ENCODE measurements at places on chromosomes 4 and X.

DNA sequence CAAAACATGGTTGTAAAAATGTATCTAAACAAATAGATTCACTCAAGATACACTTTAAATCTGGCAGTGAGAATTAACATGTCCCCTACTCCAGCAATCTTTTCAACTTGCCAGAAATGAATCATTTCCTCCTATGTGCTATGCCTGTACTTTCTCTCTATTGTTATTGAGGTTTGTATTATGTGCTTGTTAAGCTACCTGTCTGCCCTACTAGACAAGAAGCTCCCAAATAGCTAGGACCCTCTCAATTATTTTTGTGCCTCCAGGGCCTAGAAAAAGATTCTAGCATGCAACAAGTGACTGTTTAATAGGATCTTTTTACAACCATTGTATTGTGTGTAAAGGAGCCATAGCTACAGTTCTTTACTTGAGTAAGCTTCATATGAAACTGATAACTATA, 3.5 kb upstream of the SAP30 start:
- DNase-seq, result no peak

DNA sequence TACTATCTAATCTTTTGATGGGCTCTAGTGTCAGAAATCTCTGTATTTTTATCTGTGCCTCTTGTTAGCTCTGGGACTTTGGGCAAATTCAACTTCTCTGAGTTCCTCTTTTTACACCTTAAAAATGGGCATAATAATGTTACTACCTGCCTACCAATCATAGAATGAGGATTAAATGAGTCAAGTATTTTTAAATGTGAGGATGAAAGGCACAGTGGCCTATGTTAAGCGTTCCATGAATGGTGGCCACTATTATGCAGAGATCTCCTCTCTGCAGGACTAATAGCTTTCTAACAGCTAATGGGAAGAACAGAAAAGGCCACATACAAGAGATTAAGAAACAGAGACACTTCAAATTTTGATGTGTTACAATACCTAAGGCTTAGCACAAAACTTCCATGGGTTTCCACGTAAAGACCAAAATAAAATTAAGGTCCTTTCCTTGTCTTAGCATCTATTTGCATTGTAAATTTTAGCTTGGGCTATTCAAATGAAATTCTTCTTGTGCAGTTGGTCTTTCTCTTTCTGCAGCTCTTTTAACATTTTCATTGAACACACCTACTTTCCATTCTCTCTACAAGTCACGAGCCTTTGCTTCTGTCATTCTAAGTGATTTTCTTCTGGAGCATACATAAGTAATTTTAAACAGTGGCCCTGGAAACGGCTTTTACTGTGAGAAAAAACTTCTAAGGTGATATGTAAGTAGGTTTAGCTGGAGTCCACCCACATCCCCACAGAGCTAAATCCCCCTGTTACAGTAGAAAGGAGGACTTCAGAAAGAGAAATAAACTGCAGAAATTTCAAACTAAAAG, 117.9 kb upstream of the MED14 start:
- no peak for DNase-seq

- no peak for DNase-seq
Observed at GRCh38 chr4:106364282-106364681, 4.3 kb downstream of the GIMD1 start.

DNA sequence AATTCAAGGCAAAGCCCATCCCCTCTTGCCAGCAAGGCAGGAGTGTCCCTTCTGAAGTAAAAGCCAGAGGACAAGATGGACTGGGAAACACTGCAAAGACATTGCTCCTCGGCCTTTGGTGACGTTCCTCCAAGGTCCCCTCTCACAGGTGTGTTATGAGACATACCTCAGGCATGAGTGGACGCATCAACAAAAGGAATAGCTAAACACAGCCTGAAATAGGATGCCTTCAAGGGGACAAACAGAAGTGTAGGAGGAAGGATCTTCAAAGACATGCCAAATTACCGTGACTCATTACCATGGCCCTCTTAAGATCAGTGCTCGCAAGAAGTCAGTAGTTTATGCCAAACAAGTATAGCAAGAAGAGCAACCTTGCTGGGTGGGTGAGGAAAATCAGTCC, 6.0 kb upstream of the IDS start:
- DNase-seq, result no peak

GRCh38 chr4:47672696-47673095, 165.2 kb downstream of the CORIN start:
- DNase-seq, result no peak

- DNase-seq, result no peak
Observed at GRCh38 chrX:85303544-85303943, 59.8 kb downstream of the ZNF711 start.

Data from hematopoietic multipotent progenitor cell treated with erythropoietin and hydrocortisone succinate and interleukin-3 and kit ligand, for 4 days (in vitro differentiated cells).